ENCODE measurements at places on chromosomes 6 and 20. TPM values are rescaled to one million over a fixed set of nuclear protein-coding genes. Genes with fewer than 3 reads are reported as not detected.

The CCN6 gene
- 0.32 TPM for total RNA-seq

The HFE gene
- total RNA-seq: 1.1 TPM

GRCh38 chr20:3819411-3820047 lies 818 bp upstream of the AP5S1 start:
- DNase-seq: no peak
- peak overlapping the region; percentile 89 for H3K4me3 ChIP-seq
- H3K36me3 ChIP-seq: peaks cover 13% of the 10 kb centered on the region
- peaks cover 39% of the 10 kb centered on the region for H3K4me1 ChIP-seq
- H3K27ac ChIP-seq: peak overlapping the region; percentile 92

DNA sequence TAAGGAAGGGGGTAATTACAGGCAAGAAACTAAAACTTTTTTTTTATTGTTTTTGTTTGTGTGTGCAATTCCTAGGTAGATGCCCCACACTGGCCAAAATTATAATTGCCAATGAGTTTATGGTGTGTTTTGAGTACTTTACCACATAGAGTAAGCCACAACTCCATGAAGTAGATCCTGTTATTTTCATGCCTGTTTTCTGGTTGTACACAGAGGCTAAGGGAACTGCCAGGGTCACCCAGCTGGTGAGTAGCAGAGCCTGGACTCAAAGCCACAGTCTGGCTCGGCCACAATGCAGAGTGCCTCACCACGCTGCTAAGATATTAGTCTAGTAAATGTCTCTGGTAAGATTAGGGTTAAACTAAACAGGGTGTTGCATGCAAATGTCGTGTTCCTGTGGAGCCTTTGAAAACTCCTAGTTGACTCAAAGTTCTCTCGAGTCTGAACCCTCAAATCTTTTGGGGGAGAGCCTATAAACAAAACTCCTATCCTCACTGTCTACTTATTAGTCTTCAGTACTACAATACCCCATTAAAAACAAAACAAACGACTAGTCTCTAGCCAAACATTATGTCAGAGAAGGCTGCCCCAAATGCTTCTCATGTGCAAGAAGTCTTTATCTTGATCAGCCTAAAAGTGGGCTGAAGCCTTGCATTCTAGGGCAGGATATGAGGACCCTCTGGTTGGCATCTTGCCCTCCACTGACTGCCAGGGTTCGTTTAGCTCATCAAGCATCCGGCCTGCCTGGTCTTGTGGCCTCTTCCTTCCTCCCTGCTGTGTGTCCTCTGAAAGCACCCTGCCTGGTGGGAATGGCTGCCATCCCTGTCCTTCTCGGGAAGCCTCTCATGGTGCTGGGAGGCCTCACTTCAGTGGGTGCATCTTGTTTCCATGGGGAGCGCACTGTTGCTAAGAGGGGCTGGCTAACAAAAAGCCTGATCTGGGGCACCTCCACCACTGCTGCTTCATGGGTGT lies 4.2 kb downstream of the DUSP22 start:
- no peaks in the 10 kb centered on the region for H3K27me3 ChIP-seq
- DNase-seq: peak; percentile 27
- peaks cover 46% of the 10 kb centered on the region for H3K4me1 ChIP-seq
- H3K4me3 ChIP-seq: no peak overlapping the region
- peak overlapping the region; percentile 23 for H3K27ac ChIP-seq
- H3K36me3 ChIP-seq: peaks cover 4% of the 10 kb centered on the region

GRCh38 chr20:64242003-64242796 lies 13.3 kb upstream of the PCMTD2 start:
- DNase-seq: no peak
- no peak overlapping the region for H3K27ac ChIP-seq
- H3K4me1 ChIP-seq: no peaks in the 10 kb centered on the region
- peaks cover 8% of the 10 kb centered on the region for H3K27me3 ChIP-seq
- no peaks in the 10 kb centered on the region for H3K36me3 ChIP-seq

GRCh38 chr6:6622501-6622900 lies 34.0 kb downstream of the LY86 start:
- no peak for DNase-seq
- no peaks in the 10 kb centered on the region for H3K36me3 ChIP-seq
- H3K4me3 ChIP-seq: no peak overlapping the region
- peaks cover 28% of the 10 kb centered on the region for H3K4me1 ChIP-seq
- no peaks in the 10 kb centered on the region for H3K27me3 ChIP-seq

GRCh38 chr6:124825564-124825963 lies 136.7 kb upstream of the RNF217 start:
- no peak overlapping the region for H3K27ac ChIP-seq
- no peaks in the 10 kb centered on the region for H3K27me3 ChIP-seq
- no peak for DNase-seq
- no peaks in the 10 kb centered on the region for H3K4me1 ChIP-seq
- H3K36me3 ChIP-seq: no peaks in the 10 kb centered on the region
- H3K4me3 ChIP-seq: no peak overlapping the region

The GSTA2 gene
- not detected for total RNA-seq

DNA sequence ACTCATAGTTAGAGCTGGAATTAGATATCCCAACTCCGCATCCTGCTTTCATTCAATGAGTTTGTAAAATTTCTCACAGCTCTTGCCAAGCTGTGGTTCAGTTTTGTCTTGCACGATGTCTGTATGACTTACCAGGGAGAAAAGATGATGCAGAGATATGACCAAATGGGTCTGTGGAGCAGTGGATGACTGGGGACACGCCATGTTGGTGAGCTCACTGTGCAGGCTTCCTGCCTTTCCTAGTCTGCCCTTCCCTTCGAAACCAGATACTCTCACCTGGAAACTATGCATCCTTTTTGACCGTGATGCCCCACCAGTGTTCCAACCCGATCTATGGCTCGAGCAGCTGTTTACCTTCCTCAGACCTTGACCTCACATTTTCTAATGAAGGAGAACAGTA lies 262.7 kb upstream of the BMP2 start:
- H3K27ac ChIP-seq: no peak overlapping the region
- no peaks in the 10 kb centered on the region for H3K4me1 ChIP-seq
- no peak overlapping the region for H3K4me3 ChIP-seq
- no peaks in the 10 kb centered on the region for H3K36me3 ChIP-seq

The SNAP25 gene
- 0.27 TPM for total RNA-seq

DNA sequence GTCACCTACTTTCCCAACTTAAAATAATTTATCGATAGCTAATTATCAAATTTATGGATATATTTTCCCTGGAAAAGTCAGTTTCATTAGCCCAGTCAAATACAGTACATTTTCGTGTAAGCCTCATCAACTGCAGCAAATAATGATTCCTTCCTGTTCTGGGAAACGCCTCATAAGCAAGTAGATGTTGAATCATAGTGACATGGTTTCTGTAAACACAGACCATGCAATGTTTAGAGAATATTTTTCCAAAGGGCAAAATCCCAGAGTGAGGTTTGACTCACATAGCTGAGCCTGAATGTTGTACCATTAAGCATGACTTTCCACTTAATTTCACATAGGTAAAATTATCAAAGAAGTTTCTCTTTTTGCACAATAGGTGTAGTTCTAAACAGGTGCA lies 16.7 kb upstream of the VNN1 start:
- no peak overlapping the region for H3K4me3 ChIP-seq
- no peak overlapping the region for H3K27ac ChIP-seq
- DNase-seq: no peak
- peaks cover 15% of the 10 kb centered on the region for H3K4me1 ChIP-seq

DNA sequence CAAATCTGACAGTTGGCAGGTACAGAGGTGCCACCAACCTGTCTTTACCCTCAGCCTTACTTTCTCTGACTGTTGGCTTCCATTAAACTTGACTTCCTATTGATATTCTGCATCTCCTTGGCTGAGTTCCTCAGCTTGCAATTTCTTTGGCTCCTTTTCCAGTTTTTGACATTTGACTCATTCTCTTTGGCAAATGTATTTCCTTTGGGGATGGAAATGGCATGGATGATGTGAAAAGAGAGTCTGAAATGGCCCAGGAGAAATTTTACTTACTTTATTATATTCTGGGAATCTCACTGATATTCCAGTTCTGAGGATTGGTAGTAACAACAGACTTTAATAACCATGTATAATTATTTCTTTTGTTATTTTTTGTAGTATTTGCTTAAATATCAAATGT lies 255.2 kb downstream of the CD109 start:
- H3K4me1 ChIP-seq: no peaks in the 10 kb centered on the region
- H3K4me3 ChIP-seq: no peak overlapping the region
- peaks cover 4% of the 10 kb centered on the region for H3K27me3 ChIP-seq
- DNase-seq: no peak

- no peak overlapping the region for H3K4me3 ChIP-seq
- H3K27ac ChIP-seq: no peak overlapping the region
- H3K36me3 ChIP-seq: no peaks in the 10 kb centered on the region
- peaks cover 26% of the 10 kb centered on the region for H3K27me3 ChIP-seq
- no peaks in the 10 kb centered on the region for H3K4me1 ChIP-seq
Measured at GRCh38 chr6:39958947-39959346, 24.7 kb upstream of the MOCS1 start.

- H3K4me3 ChIP-seq: no peak overlapping the region
- no peak overlapping the region for H3K27ac ChIP-seq
- no peaks in the 10 kb centered on the region for H3K36me3 ChIP-seq
- no peaks in the 10 kb centered on the region for H3K27me3 ChIP-seq
- DNase-seq: no peak
Measured at GRCh38 chr6:74431873-74432580, 736.0 kb downstream of the CD109 start.

DNA sequence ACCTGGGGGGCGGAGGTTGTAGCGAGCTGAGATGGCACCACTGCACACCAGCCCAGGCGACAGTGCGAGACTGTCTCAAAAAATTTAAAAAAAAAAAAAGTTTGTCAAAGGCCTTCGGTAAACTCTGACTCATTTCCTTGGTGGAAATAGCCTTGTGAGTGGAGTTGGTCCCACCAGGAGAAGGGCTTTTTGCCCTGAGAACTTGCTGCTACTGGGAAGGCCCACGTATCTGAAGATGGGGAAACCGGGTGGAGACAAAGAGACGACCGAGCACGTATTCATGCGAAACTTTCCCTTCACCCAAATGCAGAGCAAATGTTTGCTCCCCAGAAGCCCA lies 51.7 kb downstream of the SLC22A23 start:
- H3K27ac ChIP-seq: no peak overlapping the region
- DNase-seq: no peak
- no peak overlapping the region for H3K4me3 ChIP-seq
- no peaks in the 10 kb centered on the region for H3K36me3 ChIP-seq
- H3K4me1 ChIP-seq: no peaks in the 10 kb centered on the region
- H3K27me3 ChIP-seq: no peaks in the 10 kb centered on the region

DNA sequence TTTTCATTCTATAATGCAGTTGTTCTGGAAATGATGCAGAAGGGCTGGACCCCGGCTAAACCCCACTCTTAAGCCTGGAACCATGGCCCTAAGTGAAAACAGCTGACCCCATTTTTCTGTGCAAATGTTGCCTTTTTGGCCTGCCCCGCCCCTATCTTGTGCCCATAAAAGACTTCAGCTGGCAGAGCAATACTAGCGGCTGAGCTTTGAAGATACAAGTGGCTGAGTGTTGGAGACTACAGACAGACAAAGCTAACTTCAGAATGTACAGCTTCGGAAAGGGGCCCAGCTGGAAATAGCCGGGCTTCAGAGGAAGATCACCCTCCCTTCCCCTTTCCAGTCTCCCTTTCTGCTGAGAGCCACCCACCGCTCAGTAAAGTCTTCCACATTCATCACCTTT lies 258.6 kb upstream of the SPTLC3 start:
- H3K27me3 ChIP-seq: peaks cover 2% of the 10 kb centered on the region
- no peak overlapping the region for H3K4me3 ChIP-seq
- no peaks in the 10 kb centered on the region for H3K36me3 ChIP-seq
- H3K27ac ChIP-seq: no peak overlapping the region
- no peaks in the 10 kb centered on the region for H3K4me1 ChIP-seq

DNA sequence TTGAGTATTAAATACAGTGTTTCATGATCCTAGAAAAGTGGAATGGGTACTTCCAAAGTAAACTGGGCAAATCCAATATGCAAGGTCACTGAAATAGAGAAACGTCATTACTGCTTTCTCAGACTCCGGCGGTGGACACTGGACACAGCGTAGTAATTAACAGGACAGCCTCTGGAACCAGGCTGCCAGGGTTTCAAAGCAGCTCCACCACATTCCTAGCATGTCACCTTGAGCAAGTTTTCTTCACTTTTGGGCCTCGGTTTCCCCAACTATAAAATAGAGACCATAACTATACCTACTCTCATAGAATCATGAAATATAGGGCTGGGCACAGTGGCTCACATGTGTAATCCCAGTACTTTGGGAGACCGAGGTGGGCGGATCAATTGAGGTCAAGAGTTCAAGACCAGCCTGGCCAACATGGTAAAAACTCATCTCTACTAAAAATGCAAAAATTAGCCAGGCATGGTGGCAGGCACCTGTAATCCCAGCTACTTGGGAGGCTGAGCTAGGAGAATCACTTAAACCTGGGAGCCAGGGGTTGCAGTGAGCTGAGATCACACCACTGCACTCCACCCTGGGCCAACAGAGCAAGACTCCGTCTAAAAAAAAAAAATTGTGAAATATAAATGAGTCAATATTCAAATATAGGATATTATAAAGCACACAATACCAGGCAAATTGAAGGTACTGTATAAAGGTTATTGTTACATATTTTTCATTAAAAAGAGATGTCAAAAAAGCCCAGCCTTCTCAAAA lies 24.9 kb downstream of the ARHGAP18 start:
- no peaks in the 10 kb centered on the region for H3K27me3 ChIP-seq
- no peak for DNase-seq
- H3K4me3 ChIP-seq: no peak overlapping the region

GRCh38 chr6:90859612-90860011 lies 272.7 kb upstream of the MAP3K7 start:
- no peak overlapping the region for H3K27ac ChIP-seq
- DNase-seq: no peak
- H3K4me3 ChIP-seq: no peak overlapping the region

DNA sequence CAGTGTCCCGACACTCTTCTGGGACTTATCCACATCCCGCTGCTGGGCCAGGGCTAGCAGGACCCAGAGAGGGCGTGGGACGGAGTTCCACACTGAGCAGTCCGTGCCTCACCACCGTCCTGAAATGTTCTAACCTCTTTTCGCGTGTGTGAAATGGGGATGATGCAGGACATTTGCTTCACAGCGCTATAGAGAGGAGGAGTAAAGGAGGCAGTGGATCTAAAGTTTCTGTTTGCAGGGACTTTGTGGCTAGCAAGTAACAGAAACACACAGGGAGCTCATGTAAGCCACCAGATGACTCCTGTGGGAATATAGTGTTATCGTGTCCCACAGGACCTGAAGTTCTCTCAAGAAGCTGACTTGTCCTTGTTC lies 634 bp downstream of the ITPA start:
- H3K36me3 ChIP-seq: peaks cover 15% of the 10 kb centered on the region
- peak overlapping the region; percentile 90 for H3K4me3 ChIP-seq
- peak; percentile 28 for DNase-seq

The SLC32A1 gene
- total RNA-seq: not detected

The FUT9 gene
- total RNA-seq: not detected
